ENCODE measurements at places on chromosomes 6 and 20.

GRCh38 chr6:4698901-4699659 lies 77.1 kb upstream of the CDYL start:
- DNase-seq = no peak

DNA sequence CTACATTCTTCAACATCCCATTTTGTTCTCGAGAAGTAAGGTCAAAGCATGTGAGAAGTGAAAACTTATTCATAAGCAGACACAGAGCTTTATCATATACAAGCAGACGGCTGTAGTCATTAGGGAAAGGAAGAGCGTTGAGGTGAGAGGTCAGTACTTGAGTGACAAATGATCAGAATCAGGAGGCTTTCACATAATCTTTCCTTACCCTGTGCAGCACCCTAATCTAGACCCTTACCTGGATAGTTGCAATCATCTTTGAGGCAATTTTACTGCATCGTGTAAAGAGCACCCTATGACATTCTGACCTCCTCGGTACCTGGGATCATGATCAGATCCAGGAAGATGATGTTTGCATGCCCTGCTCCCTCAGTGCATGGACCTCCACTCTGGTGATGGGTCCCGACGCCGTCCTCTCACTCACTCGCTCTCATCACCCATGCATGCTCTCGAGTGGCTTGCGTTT lies 62.7 kb downstream of the RNF182 start:
- no peak for DNase-seq

DNA sequence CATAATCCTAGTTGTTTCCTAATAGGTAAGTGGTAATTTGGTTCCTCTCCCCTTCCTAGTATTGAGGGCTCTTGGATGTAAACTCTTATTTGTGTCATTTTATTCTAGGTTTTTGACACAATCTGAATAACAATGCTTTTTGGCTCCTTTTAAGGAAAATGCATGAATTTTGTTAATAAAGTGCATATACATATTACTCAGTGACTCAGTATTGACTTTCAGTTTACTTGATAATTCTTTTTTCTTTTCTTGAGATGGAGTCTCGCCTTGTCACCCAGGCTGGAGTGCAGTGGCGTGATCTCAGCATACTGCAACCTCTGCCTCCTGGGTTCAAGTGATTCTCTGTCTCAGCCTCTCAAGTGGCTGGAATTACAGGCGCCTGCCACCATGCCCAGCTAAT lies 19.1 kb downstream of the ITCH start:
- DNase-seq = no peak

GRCh38 chr6:43671801-43672690 lies 15.5 kb downstream of the MRPS18A start:
- no peak for DNase-seq

DNA sequence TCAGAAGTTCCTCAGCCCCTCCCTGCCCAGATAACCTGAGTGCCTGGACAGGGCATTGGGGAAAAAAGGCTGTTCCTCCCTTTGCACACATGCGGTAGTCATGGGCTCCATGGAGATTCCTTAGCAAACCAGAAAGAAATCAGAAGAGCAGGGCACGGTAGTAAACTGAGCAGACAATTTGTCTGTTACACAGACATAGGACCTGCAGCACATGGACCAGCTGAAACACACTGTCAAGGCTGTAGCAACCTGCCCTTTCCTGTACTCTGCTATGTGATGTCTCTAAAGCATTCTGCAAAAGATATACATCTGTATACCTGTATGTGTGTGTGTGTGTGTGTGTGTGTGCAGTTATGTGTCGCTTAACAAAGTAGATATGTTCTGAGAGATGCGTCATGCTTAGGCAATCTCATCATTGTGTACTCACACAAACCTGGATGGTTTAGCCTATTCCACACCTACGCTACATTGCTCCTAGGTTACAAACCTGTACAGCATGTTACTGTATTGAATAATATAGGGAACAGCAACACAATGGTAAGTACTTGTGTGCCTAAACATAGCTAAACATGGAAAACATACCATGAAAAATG lies 44.4 kb upstream of the BMP5 start:
- DNase-seq = no peak

DNA sequence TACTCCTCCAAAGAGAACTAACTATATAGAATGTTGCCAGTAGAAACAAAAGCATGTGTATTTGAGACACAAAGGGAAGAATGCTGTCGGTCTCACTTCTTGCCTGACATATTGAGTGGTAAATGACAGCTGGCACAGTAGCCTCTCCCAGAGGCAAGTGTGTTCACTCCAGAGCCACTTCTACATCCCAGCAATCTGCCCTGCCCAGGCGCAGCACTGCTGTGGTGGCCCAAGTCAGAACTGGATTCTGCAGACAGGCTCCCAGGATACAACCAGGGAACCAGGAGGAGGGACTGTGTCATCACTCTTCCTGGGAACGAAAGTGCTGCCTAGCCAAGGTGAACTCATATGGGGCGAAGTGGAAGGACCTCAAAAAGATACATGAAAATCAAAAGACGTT lies 103.2 kb upstream of the ARMC2 start:
- DNase-seq = no peak

GRCh38 chr6:40524797-40525585 lies 62.2 kb downstream of the LRFN2 start:
- DNase-seq = no peak

DNA sequence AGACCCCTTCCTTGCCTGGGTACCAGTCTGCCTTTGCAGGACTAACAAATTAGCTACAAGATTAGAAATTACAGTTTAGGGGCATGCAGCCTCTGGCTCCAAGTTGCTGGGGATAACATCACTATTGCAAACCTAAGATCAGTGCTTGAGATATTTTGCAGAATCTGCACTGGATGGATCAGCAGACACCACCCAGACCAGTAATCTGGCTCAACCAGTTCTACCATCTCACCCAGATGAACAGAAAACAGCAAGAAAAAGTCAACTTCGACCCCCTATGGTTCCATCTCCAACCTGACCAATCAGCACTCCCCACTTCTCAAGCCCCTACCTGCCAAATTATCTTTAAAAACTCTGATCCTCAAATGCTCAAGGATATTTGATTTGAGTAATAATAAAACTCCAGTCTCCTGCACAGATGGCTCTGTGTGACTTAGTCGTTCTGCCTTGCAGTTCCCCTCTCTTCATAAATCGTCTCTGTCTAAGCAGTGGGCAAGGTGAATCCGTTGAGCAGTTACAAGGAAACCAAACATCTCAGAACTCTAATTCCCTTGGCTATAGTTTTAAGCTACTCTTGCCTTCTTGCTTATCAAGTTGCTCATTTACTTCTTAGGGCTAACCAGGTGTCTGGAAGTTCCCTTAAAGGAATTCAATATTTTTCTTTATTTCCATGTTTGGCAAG lies 16.1 kb upstream of the LMBRD1 start:
- DNase-seq = no peak

- DNase-seq = no peak
Measured at GRCh38 chr6:106182455-106182854, 96.3 kb downstream of the PRDM1 start.

DNA sequence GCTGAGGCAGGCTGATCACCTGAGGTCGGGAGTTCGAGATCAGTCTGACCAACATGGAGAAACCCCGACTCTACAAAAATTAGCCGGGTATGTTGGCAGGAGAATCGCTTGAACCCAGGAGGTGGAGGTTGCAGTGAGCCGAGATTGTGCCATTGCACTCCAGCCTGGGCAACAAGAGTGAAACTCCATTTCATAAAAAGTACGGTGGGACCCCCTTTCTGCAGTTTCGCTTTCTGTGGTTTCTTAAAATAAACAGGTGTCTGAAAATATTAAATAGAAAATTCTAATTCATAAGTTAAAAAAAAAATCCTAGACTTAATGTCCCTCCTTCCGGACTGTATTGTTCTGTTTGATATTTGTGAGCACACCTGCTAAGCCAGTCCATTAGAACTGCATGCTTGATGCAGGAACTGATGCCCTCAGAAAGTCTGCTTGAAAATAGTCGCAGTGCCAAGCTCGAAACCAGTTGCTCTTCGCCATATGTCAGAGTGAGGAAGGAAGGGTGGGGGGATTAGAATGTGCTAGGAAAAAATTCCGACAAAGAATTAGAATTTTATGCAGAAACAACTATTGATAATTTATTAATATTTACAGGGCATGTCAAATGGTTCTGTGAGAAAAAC lies 85.9 kb downstream of the JARID2 start:
- no peak for DNase-seq

DNA sequence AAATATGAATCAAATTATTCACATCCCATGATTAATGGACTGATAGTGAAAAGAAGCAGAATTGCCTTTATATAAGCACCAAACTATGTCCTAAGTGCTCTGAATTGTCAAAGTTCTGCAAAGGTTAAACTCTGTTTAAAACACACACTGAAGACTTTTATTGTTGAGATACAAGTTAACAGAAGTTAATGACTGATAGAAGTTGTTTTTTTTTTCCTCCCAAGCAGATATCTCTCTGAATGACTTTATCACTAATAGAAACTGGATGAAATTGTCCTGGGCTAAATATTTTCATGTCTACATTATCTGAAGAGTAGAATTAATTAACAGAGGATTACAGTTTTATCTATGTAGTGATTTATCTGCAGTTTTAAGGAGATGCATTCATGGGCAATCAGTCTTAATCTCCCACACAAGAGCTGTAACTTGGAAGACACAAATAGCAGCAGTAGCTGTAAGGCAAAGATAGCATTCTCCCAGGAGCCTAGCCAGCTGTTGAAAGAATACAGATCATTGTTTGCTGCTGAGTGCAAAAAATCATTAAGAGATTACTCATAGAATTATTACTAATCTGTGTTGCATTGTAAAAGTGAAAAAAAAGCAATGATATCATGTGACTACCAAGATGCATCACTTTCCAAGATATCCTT lies 49.9 kb downstream of the BMP5 start:
- DNase-seq = no peak

DNA sequence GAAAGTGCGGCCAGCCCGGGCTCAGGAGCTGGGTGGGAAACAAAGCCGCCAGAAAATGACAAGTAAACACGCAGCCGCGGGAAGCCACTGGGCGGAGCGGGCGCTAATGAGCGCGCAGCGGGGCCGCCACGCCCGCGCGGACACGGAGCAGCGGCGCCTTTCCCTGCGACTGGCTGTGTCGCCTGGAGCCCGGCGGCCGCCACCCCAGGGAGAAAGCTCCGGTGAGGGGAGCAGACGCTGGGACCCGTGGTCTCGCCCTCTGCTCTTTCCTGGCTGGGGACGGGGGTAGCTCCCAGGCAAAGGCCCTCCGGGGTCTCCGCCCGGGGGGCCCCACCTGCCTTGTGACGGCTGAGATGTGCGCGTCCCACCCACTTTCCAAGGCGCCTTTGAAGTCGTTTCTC lies 54.9 kb downstream of the PRR18 start:
- DNase-seq = no peak

GRCh38 chr6:149147938-149148718 lies 169.4 kb upstream of the TAB2 start:
- no peak for DNase-seq

- no peak for DNase-seq
Measured at GRCh38 chr6:159450815-159451465, 242.1 kb downstream of the SOD2 start.

DNA sequence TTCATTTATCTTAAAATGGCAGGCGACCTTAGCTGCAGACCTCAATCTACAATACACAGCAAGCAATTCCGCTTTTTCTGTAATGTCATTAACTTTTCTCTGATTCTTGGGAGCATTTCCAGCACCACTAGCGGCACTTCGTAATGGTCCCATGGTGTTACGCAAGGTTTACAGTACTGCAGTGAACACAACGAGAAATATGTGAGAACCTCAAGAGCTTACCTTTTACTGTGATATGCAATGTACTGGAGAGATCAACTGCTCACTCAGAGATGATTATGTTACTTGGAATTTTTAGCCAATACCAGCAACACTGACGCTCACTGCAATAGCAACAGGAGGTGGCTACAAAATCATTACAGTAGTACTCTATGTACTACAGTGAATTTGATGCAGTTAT lies 2.8 kb upstream of the CEP43 start:
- no peak for DNase-seq

- DNase-seq = no peak
Measured at GRCh38 chr6:45812922-45813321, 202.7 kb downstream of the CLIC5 start.

DNA sequence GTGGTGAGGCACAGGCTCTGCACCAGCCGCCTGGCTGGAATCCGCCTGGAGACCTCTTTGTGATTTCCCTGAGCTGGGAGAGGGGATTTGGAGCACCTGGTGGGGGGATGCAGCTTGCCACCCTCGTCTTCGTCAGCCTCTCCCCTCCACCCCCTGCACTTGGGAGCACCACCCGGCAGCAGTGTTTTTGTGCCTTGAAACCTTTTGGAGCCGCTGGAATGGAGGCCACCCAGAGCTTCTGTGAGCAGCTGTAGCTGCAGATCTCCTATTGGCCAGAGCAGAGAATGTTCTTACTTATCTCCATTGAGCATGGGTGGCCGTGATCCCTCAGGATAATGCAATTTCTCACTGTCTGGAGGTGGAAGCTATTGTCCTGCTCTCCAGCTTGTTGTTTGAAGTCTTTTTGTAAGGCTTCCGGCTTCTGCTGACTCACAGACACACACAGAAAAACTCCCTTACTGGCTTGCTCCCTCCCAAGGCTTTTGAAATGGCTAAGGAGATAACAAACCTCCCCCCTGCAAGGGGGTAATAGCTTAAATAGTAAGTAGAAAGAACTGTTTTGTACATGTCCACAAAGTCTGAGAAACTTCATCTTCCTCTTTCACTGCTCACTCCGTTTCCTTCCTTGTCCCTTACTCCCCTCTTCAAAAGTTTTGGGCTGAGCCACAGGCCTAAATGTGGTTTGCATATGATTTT lies 271.2 kb downstream of the PRL start:
- DNase-seq = no peak

DNA sequence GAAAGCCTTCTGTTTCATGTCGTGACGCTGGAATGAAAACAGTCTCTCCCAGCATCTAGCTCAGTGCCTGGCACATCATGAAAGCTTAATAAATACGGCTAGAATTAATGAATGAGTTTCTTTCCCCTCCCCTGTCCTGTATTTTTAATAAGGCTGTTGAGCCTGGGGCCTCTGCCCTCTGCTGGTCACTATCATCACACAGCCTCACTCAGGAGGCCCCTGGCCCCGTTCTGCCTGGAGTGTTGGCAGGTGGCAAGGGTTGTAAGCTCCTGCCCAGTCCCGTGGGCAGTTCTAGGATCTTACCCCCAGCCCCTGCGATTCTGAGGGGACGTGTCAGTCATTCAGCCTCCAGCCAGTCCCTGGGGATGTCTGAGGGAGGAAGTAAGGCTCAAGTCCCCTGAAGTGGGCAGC lies 41.4 kb downstream of the PHACTR3 start:
- no peak for DNase-seq

DNA sequence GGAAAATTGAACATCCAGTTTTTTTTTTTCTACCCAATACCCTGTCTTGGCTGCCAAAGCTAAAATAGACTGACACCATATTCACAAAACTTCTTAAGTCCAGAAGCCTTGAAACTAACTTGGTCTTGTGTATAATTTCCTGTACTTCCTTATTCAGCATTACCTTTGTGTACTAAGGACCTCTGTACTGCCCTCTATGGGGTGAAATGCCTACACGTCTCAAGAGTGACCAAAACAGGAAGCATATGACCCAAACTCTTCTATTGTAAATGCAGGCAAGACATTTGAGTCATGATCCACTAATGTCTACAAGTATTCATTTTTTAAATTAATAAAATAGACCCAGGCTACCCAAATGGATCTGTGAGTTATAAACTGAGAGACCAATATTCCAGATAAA lies 50.4 kb downstream of the HMGCLL1 start:
- no peak for DNase-seq

- DNase-seq = no peak
Measured at GRCh38 chr6:125738276-125738675, 11.2 kb upstream of the HEY2 start.

- DNase-seq = no peak
Measured at GRCh38 chr20:48709058-48709691, 118.6 kb downstream of the PREX1 start.

- DNase-seq = no peak
Measured at GRCh38 chr20:58709703-58710039, 17.1 kb downstream of the NPEPL1 start.
